ENCODE measurements at places on chromosomes 5 and 9.

DNA sequence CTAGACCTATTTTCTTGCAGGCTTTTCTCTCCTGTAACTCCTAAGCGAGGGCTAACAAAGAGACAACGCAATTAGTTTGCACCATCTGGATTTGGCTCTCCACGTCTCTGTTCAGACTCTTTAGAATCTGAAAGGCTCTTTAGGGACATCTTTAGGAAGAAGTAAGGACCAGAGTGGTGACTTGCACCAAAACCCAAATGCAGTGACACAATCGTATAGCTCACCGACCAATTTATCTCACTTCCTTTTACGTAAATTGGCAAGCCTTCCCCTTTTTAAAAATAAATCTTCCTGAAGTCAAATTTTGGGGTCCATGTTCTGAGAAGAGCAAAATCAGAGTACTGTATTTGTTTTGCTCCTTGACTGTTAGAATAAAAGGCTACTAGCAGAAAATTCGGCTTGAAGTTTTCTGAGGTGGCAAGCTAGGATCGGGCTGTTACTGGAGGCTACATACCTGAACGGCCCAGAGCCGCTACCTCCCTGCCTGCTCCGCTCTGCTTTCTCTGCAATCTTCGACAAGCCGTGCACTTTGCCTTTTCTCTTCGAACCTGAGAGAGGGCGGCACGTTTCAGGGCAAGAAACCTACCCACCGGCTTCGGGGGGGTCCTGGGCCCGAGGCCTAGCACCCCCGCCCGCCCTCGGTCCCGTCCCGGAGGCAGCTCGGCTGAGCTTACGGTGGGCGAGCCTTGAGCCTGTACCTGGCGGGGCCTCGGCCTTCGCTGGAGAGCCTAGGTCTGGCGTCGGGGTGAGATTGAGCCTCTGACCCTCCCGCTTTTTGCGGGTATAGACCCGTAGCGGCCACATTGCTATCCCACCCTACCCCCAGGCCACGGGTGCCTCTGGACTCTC is 537 bp downstream of the MEIKIN start:
- no peak for DNase-seq
- no peaks in the 10 kb centered on the region for H3K27me3 ChIP-seq
- no peak overlapping the region for H3K4me3 ChIP-seq

DNA sequence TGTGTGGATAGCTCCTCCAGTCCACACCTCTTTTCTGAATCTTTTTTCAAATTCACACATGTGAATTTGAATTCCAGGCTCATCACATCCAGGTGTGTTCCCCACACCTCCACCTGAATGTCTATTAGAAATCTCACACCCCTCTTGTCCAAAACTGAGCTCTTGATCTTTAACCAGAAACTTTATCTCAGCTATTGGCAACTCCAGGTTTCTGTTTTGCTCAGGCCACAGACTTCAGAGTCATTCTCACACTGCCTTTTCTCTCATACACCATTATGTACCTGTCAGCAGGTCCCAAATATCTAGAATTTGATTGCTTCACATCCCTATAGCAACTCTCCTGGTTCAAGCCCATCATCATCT is 11.6 kb downstream of the NIPSNAP3B start:
- no peaks in the 10 kb centered on the region for H3K4me1 ChIP-seq
- no peaks in the 10 kb centered on the region for H3K36me3 ChIP-seq
- H3K27me3 ChIP-seq: no peaks in the 10 kb centered on the region
- H3K4me3 ChIP-seq: no peak overlapping the region

GRCh38 chr9:82180711-82181110 is 192.1 kb downstream of the SPATA31D1 start:
- no peaks in the 10 kb centered on the region for H3K36me3 ChIP-seq
- DNase-seq: no peak
- H3K4me3 ChIP-seq: no peak overlapping the region
- no peaks in the 10 kb centered on the region for H3K27me3 ChIP-seq
- no peak overlapping the region for H3K27ac ChIP-seq

DNA sequence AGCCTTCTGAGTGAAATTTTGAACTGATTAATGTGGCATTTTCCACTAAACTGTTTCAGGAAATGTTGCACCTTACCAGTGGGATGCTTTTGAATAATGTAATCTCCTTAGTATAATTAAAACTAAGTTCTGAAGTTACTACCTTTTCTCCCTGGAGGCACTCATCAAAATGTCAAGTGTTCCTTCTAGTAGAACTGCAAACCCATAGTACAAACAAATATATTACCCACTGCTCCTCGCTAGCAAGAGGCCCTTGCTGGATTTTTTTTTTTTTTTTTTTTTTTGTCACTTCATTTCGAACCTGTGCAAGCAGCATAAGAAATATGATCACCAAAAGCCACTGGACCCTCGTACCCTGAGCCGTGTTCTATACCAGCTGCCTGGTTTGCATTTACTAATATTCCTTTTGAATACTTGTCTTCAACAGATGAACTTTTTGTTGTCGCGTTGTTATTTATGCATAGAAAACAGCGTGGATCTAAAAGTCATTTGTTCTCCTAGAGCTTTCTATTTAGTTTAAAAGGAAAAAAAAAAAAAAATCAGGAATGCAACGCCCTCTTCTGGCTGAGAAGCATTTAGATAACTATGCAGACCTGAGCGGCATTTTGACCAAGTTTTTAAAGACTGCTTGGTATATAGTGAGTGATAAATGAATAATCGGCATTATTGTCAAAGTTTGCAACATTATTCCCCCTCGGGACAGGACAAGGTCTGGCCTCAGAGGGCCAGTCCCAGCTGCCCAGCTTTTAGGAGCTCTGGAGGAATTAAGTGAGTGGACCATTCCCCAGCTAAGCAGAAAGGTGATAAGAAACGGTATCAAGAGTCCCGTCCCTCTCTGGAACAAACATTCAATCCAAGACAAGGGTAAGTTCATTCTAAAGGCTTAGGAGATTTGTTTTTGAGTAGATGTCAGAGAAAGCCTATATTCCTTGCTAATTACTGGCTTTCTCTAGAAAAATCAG is 162.5 kb upstream of the KIF2A start:
- no peaks in the 10 kb centered on the region for H3K27me3 ChIP-seq
- no peak overlapping the region for H3K27ac ChIP-seq
- no peaks in the 10 kb centered on the region for H3K36me3 ChIP-seq
- H3K4me3 ChIP-seq: no peak overlapping the region
- DNase-seq: peak; percentile 55

DNA sequence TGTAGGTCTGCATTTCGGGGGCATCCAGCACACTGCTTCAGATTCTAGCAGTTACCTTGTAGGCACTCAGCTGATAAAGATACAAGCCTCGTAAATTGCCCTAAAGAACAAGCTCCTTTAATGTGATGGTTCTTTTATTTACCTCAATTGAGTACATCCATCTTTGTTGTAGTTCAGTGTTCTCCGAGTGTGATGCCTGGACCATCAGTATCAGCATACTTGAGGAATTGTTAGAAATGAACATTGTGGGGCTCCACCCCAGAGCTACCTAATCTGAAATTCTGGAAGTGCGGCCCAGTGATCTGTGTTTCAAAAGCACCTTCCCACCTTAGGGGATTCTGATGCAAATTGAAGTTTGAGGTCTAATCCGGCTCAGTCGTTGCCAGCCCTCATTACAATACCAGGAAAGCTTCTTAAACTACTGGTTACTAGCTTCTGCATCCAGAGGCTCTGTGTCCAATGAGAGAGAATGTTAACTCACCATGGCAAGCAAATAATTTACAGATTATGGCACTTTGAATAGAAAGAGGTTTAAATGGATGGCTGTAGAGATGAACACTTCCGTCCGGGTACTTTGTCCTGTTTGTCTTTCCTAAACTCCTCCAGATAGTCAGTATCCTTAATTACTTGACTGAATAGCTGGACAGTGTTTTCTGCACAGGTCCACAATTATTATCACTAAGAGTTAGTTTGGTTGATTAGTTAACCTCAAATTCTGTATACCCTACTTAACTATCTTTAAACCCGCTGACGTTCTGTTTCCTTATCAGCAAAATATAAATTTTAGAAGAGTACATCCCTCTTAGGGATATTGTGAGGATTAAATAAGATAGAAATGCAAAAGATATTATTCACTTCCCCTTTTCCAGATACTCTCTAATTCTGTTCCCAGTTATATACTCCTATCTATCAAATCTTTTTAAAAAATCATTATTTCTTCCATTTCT is 47.9 kb downstream of the RAI14 start:
- no peaks in the 10 kb centered on the region for H3K27me3 ChIP-seq
- DNase-seq: no peak
- no peak overlapping the region for H3K27ac ChIP-seq
- no peak overlapping the region for H3K4me3 ChIP-seq
- no peaks in the 10 kb centered on the region for H3K36me3 ChIP-seq

- H3K27me3 ChIP-seq: no peaks in the 10 kb centered on the region
- no peaks in the 10 kb centered on the region for H3K4me1 ChIP-seq
- H3K4me3 ChIP-seq: no peak overlapping the region
- H3K36me3 ChIP-seq: no peaks in the 10 kb centered on the region
- no peak overlapping the region for H3K27ac ChIP-seq
These were observed 198.5 kb upstream of the ADAMTSL1 start for GRCh38 chr9:18275313-18275990.

DNA sequence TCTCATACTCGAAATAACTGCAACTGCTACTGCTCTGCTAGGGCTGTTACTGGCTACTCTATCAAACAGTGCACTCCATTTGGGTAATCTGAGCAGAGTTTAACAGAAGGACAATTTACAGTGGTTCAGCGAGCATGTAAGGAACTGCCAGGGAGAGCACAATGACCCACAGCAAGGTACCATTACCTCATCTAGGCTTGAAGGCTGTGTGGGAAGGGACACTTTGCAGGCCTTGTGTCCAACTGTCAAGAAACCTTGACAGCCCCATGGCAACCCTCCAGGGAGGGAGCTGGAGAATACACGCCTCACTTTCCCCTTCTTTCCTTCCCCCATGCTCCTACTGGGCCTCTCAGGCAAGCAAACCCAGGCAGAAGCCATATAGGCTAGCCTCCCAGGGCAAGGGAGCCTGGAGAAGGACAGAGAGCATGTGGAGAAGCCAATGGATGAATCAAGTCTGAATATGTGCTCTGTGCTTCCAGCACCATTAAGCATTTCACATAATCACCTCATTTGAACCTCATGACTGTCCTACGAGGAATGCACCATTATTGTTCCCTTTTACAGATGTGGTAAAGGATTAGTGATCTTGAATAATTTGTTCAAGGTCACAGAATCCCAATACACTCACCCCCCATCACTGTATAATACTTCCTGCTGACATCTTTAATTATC is 49.9 kb upstream of the JAK2 start:
- DNase-seq: no peak
- no peaks in the 10 kb centered on the region for H3K4me1 ChIP-seq
- H3K27me3 ChIP-seq: no peaks in the 10 kb centered on the region
- H3K27ac ChIP-seq: no peak overlapping the region
- H3K4me3 ChIP-seq: no peak overlapping the region
- no peaks in the 10 kb centered on the region for H3K36me3 ChIP-seq

DNA sequence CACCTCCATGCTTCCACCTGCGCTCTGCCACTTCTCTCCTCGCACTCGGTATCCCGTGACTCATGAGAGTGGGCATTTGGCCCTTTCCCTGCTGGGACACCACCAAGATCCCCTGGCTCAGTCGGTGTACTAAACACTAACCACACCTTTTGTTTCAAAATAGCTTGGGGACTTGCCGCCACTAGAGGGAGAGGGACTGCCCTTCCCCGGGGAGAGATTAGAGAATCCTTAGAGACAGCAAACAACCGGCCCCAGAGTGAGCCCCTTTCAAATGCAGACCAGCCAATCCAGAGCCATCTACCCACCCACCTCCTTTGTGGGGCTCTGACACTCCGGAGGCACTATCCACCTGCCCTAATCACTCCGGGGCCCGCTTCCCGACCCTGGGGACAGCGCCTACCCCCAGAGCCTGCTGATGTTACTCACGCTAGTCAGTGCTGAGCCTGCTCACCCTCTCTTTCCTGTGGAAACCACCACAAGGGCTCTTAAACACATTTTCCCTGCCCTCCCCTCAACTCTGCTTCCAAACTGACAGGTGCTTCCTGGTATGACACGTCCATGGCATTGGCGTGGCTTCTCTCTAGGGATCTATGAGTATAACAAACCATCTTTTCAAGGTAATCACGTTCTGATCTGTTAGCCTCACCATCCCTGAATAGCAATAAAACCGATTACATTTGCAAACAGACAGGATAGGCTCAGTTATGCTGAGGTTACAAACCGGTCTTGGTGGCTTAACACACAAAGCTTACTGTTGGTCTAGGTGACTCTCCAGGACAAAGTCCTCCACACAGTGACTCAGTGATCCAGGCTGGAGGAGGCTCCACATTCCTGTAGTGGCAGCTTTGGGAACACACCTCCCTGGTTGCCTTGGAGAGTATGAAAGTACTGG is 180.1 kb upstream of the MVB12B start:
- H3K4me3 ChIP-seq: no peak overlapping the region
- H3K36me3 ChIP-seq: no peaks in the 10 kb centered on the region
- H3K27ac ChIP-seq: no peak overlapping the region

DNA sequence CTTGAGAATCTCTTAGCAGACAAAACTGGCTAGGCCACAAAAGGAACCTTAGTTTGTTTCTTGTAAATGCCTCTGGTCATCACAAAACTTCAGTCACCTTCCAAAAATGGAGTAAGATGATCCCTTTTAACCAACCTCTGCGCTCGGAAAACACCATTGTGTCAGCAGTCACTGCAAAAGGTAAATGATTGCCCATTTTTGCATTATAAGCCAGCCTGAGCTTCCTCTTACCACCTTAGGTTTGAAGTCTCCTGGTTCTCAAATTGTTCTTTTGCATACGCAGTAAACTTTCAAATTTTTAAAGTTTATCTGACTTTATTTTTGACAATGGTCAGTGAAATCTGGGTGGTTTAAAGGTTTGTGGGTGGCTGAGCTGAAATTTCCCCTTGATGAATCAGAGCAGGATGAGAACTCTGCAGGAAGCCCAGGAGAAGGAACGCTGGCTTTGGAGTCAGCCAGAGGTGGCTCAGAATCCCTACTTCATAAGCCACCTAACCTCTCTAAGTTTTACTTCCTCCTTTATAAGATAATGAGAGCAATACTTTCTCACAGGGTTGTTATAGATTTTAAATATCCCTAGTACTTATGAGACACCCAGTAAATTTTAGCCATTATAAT is 131.4 kb downstream of the MED10 start:
- no peaks in the 10 kb centered on the region for H3K27me3 ChIP-seq
- H3K27ac ChIP-seq: no peak overlapping the region
- H3K36me3 ChIP-seq: no peaks in the 10 kb centered on the region
- H3K4me3 ChIP-seq: no peak overlapping the region
- H3K4me1 ChIP-seq: peaks cover 1% of the 10 kb centered on the region

GRCh38 chr5:91885291-91886265 is 502.5 kb upstream of the ARRDC3 start:
- no peaks in the 10 kb centered on the region for H3K27me3 ChIP-seq
- no peak overlapping the region for H3K4me3 ChIP-seq
- H3K27ac ChIP-seq: no peak overlapping the region
- no peaks in the 10 kb centered on the region for H3K36me3 ChIP-seq

- H3K27ac ChIP-seq: no peak overlapping the region
- no peaks in the 10 kb centered on the region for H3K4me1 ChIP-seq
- H3K27me3 ChIP-seq: no peaks in the 10 kb centered on the region
- DNase-seq: no peak
- no peak overlapping the region for H3K4me3 ChIP-seq
- H3K36me3 ChIP-seq: no peaks in the 10 kb centered on the region
These were observed 1.5 kb downstream of the TNFAIP8 start for GRCh38 chr5:119357270-119357669.

All from lung (tissue), 17 donors.